ENCODE measurements at places on chromosomes 1 and 21.

DNA sequence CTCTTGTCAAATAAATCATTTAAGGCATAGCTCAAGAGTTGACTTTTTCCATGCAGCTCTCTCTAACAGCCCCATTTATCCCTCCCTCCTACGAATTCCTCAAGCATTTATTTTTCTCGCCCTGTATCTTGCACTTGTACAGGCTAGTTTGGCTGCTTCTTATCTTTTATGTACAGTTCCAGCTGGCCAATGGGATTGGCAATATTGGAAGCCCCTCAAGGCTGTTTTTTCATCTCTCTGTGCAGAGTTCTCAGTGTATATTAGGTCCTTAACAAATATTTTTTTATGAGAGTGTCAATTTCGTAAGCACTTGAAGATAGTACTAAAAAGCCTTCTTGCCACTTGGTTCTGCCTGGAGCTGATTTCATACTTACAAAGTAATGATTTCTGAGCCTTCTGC lies 356.0 kb downstream of the ST6GALNAC3 start:
- no peak for DNase-seq

DNA sequence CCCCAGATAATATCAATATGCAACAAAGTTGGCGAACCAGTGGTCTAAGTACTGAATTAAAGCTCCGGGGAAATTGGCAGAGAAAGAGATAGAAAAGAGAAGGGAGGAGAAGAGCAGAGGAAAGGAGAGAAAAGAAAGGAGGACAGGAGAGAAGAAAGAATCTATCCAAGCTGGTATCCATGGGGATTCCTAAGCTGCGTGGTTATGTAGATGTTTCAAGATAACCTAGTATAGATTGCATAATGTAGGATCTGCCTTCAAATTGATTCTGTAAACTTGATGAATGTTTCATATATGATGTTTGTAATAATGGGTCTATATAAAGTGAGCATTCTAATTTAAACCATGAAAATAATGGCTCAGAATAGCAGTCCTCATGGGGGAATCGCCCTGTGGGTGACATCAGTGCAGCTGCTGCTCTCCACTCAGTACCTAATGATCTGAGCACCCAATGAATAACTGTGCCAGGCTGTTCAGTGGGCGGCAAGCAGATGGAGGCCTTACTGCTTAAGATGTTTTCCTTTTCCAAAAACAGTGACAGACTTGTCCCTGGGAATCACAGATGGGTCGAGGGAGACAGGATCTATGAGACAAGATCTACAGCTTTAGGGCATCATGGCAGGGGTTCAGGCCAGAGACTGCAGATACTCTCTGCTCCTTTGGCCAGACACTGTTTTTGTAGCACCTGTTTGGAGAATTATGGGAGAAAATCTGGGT lies 78.0 kb downstream of the LAMC2 start:
- DNase-seq: no peak

DNA sequence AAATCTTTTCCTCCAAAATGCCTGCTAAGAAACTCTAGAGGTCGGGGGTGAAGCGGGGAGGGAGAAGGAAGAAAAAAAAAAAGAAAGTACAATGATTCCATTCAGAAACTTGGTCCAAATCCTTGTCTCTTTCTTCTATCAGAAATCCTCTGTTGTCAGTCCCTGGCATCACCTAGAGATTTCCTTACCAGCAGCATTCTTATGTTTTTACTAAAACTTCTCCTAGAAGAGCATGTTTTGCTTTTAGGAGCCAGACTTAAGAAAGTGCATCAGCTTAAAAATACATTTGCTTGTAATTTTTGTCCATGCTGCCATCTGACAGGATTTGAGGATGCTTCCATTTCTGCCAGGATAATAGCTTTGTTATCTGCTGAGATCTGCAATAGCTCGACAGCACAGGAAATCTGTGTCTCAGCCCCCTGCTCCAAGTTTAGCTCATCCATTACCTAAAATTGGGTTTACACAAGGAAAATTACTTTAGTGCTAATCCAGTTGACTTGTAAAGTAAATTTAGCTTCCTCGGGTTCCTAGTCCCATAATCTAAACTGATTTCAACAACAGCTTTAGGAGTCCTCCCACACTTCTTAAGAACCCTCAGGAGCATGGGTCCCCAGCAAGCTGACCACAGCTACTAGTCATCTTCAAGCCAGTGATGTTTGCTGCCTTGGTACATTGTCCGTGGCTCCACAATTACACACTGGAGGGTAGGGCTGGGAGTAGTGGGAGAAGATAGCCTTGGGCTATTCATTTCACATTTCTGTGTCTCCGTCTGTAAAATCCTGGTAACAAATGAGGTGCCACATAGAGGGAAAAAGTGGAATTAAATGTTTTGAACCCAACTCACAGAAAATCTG lies 92.3 kb upstream of the UBE2U start:
- DNase-seq: no peak

DNA sequence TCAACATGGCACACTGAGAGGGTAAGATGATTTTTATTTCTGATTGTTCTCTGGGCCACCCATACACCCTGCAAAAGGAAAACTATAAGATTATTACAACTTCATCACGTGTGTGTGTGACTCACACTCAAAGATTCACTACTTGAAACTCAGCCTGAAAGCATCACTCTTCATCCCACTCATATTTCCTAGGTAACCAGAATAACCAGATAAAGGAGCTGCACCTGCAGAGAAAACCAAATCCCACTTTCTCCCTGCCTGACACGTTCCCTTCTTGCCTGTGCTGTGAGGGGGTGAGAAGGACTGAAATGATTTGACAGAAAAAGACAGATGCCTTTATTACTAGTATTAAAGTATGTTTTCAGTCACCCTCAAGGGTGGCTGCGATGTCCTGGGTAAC lies 131.6 kb downstream of the TGFBR3 start:
- DNase-seq: no peak

- no peak for DNase-seq
These were observed 10.8 kb upstream of the AHDC1 start for GRCh38 chr1:27614625-27615344.

GRCh38 chr1:61213245-61214011 lies 131.1 kb downstream of the NFIA start:
- DNase-seq: no peak

DNA sequence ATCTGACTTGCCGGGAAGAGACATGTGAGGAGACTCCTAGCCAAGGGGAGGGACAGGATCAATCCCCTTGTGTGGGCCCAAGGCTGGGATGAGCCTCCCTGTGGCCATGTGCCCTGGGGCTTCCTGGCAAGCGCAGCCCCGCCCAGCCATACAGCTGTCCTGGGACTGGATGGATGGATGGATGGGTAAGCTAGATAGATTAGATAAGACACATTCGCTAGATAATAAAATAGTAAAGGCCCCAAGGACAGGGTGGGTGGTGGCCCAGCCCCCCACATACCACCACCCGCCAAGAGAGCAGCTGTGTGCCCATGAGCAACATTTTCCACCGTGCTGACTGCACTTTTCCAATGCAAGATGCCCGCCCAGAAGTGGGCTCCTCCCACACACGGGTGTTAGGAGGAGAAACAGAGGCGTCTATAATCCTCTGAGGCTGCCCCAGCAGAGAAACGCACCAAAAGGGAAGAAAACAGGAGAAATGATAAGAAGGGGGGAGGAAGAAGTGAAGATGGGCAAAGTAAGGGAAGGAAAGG lies 25.1 kb downstream of the ZBTB17 start:
- DNase-seq: peak; percentile 46

DNA sequence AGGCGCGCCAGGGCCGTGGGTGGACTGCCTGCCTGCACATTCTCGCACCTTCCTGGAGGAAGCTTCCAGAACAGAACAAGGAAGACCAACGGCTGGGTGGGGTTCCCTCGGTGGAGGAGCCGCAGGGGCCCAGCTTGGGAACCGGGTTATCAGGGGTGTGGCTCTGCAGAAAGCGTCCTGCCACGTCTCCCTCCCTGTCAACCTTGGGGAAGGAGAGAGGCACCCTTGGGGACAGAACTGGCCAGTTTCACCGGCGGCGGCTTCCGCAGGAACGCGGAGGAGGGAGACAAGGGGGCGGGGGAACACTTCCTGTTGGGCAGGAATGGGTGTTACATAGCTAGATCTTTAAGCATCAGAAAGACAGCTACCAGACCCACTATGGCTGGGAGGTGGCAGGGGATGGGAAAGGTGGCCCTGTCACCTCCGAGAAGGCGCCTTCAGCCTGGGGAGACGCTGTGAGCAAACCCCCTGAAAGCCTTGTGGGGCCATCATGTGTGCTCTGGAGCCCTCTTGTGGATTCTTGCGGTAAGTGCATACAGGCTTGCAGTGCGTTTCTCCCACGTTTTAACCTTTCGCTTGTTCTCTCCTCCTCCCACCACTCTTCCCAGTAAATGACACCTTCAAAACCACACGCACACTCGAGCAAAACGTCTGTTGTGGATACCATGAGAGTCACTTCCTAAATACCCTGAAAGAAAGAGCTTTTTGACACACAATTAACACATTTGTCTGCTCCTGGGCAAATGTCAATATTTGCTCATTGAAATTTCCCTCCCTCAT lies 3.8 kb upstream of the PLEKHA6 start:
- peak; percentile 61 for DNase-seq

DNA sequence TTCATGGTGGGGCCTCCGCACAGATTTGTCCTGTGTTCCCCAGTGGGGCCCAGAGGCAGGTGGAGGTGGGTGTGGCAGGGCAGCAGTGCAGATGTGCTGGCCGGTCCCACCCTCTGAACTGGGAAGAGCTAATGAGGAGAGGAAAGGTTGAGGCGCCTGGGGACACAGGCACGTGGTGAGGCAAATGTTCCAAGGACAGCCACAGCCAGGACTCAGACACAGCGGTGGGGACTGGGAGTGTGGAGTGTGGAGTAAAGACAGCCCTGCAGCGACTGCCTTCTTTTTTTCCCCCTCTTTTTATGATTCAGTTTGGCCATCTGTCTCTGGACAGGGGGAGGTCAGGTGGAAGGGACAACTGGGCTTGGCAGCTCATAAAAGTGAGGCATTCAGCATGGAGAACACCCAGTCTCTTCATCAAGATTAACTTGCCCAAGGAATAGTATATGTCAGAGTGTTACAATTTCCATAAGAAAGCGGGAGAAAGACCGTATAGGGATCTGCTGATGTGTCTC lies 104.2 kb upstream of the GCLM start:
- no peak for DNase-seq

DNA sequence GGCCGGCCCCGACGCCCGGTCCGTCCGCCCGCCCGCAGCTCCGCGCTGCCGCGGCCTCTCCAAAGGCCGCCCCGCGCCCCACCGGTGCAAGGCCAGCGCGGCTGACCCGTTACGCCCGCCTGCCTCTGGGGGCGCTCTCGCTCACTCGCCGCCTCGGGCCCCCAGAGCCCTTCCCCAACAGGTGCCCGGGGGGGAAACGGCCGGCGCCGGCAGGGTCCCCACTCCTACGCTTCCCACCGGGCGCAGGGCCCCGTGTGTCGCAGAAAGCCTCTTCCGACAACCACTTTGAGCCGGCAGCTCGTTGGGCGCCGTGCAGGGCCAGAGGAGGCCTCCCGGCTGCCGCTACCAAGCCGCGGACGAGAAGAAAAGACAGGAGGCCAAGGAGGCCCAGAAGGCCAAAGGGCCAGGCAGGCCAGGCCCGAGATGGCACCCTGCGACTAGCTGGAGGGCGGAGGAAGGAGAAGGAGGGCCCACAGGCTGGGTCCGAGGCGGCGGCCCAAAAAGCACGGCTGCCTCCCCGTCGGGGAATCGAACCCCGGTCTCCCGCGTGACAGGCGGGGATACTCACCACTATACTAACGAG lies 64.9 kb upstream of the FCGR2A start:
- peak; percentile 60 for DNase-seq

- no peak for DNase-seq
These were observed 11.3 kb upstream of the SH3BGRL3 start for GRCh38 chr1:26268290-26269197.

- peak; percentile 34 for DNase-seq
These were observed 74.1 kb downstream of the CD46 start for GRCh38 chr1:207825719-207826556.

GRCh38 chr1:211613108-211613947 lies 34.4 kb upstream of the SLC30A1 start:
- DNase-seq: peak; percentile 98

DNA sequence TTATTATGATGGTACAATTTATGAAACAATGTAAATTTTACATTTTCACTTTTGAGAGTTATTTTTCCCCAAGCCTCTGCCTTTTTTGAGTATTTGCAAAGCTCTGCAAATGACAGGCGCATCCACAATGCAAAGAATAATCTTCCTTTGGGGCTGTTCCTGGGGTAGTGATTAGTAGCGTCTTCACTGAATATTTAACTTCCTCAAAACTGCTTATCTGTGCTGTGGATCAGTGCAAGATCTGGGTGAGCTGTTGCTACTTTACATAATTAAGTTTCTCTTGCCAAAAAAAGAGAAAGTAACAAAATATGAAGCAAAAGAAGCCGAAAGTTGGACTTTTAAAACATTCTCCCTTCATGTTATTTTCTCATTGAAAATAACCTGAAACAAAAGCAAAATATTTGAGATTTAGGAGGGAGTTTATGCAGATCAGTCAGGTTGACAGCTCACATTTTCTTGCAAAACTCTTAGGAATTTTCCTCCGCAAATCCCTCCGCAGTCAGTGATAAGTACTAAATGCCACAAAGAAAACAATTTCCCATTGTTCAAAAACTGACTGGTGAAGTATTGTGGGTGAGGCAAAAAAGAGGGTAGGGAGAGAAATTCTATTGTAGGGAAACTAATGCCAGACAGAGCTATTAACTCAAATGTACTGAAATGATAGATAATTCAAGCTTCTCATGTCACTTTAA lies 276.4 kb upstream of the B3GALT2 start:
- DNase-seq: no peak

DNA sequence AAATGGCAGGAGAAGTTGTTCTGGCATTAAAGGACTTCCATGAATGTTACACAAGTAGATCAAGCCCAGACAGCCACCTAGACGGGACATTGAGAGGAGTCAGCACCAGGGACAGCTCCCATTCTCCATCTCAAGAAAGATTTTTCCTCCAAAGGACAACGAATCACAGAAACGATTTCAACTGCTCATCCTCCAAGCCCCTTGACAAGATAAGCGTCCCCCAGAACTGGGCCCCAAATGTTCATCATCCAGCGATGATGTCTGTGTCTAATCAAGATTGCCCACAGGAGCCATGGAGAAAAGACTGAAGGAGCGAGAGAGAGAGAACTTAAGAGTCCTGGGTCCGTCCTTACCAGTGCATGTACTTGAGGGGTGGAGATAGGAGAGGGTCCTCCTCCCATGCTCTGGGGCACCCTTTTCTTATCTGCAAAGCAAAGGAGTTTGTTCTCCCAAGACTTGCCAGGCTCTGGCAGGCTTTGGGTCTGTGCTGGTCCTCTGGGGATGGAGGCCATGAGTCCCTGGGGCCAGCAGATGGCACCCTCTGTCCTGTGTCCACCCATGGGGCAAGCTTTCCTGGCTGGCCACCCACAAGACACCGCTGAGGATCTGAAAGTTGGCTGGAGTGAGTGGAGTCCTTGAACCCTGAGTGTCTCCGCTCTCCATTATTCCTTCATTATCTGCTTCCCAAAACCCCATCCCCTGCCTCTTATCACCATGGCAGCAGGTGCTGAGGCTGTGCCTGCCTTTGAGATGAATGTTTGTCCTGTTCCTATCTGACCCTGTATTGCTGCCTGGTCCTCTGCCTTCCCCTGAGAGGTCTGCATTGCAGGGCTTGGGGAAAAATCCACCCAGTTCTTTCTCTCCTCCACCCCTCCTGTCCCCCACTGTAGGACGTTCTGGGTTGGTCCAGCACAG lies 164.6 kb downstream of the ACTL8 start:
- peak; percentile 51 for DNase-seq

All from AG10803 (cell line).